ENCODE measurements at places on chromosomes 5 and 9.
A peak's percentile ranks its signal among the peaks of the same experiment; 100 is the strongest.

GRCh38 chr5:137938751-137939143, 49.5 kb downstream of the PKD2L2 start:
- no peak for DNase-seq

GRCh38 chr9:33263131-33264002, 1.1 kb downstream of the BAG1 start:
- peak; percentile 60 for DNase-seq

- peak; percentile 62 for DNase-seq
Observed at GRCh38 chr9:27460226-27461023, 63.7 kb upstream of the IFNK start.

DNA sequence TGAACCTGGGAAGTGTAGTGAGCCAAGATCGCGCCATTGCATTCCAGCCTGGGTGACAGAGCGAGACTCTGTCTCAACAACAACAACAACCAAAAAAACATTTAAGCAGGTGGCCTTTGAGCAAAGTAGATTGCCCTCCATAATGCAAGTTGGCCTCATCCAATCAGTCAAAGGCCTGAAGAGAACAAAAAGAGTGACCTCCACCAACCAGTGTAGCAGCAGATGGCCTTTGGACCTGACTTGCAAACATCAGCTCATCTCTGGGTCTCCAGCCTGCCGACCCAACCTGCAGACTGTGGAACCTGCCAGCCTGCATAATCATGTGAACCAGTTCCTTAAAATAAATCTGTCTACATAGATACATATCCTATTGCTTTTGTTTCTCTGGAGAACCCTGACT, 7.5 kb downstream of the FRRS1L start:
- DNase-seq: no peak

GRCh38 chr9:2780846-2781245, 63.0 kb downstream of the PUM3 start:
- no peak for DNase-seq

DNA sequence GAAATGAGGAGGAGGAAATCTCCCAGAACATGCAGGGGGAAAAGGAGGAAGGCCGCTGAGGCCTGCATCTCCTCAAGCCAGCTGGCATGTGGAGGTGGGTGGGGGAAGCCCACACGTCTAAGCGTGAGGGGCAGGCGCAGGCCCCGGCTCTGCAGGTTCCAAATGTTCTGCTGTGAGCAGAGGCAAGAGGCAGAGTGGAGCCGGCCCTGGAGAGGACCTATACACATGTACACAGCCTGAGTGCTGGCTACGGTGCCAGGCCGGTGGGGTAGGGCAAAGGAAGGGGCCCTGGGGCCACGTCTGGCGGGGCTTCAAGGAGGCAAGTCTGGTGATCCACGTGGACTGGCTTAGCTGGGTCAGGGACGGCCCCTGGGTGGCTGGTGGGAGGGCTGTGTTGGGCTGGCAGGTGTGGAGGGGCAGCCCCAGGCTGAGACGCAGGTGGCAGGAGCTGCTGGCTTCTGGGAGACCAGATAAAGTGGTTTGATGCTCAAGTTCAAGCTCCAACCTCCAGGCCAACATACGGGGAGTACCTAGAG, 26.4 kb downstream of the LPCAT1 start:
- DNase-seq: no peak

DNA sequence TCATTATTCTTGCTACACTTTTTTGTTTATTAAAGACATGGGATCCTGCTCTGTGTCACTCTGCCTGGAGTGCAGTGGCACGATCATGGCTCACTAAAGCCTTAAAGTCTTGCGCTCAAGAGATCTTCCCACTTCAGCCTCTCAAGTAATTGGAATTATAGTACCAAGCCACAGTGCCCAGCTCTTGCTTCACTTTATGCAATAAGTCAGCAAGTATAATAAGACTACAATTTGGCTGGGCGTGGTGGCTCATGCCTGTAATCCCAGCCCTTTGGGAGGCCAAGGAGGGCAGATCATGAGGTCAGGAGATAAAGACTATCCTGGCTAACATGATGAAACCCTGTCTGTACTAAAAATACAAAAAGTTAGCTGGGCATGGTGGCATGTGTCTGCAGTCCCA, 5.9 kb downstream of the C9orf153 start:
- DNase-seq: peak; percentile 44

DNA sequence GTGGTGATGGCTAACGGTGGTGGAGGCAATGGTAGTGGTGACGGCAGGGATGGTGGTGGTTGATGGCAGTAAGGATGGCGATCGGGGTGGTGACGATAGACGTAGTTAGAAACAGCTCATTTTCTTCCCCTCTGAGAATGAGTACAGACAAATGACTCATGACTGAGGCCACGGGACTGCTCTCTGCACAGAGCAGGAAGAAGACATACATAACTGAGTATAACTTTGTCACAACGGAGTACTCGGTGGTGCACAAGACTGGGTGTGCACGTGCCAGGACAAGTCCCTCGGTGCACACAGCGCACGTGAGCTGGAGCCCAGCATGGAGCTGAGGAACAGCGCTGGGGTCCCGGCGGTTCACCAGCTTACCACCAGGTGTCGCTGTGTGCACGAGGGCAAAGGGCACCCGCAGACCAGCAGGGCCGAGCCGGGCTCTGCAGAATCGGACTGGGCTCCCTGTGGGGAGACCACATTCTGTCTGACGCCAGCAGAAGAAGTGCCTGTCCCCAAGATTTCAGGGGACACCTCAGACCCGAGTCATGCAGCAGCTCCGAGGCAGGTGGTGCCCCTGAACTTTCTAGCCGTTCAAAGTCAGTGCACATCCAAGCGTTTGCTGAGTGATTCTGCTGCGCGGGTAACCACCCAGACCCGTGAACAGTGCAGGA, 188.6 kb downstream of the FSTL4 start:
- DNase-seq: peak; percentile 59

DNA sequence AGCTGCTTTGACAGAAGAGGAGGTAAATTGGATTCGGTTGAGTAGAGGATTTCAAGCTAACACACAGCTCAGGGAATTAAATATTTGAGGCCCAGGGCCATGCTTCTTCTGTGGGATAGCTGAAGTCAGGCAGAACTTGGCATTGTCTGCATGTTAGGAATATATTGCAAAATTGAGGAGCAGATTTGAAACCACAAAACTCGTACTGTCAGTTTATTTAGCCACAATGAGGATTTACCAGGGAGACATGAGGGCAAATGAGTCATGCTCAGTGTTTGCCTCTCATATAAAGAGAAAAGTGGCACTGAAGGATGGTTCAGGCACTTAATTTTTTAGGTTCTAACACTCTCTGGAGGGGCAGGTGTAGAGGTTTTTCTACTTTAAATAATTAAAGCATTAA, 83.0 kb upstream of the PRLR start:
- no peak for DNase-seq

DNA sequence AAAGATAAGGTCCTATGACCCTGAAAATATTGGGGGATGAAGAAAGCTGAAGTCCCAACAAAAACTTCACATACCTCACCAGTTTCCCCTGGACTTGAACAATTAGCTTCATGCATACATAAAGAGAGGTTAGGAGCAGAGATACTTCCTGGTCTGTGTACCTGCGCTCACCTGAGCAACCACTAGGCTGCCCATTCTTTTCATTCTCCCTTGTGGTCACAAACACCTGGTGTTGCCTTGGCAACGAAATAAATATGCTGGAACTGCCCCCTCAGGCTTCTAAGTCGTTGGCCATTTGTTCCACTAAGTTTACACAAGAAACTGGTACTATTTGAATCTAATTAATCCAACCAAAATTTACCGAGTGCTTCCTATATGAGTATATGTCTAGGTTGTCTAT, 18.1 kb downstream of the OTP start:
- no peak for DNase-seq

DNA sequence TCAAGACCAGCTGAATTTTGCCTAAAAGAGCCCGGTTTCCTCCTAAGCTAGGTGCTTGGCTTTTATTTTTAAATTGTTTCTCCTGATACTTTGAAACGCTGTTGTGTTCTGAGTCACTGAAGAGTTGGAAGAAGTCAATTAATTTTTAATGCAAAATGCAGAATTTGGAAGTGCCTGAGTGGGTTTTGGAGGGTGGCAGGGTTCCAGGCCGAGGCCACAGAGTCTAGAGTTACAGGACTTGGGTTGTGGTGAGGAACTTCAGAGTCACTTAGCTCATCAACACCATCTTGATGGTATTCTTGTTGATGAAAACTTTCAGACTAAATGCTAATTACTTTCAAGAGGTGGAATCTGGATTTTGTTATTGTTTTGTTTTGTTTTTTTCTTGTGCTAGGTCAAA, 130.6 kb downstream of the PDZD2 start:
- DNase-seq: no peak
